Muscle of back (tissue), 13 donors: ENCODE measurements at places on chromosomes 4 and X.

- DNase-seq: no peak
Measured at GRCh38 chr4:38162240-38162784, 202.1 kb downstream of the PTTG2 start.

- no peak for DNase-seq
Measured at GRCh38 chr4:92406488-92406887, 102.7 kb downstream of the GRID2 start.

DNA sequence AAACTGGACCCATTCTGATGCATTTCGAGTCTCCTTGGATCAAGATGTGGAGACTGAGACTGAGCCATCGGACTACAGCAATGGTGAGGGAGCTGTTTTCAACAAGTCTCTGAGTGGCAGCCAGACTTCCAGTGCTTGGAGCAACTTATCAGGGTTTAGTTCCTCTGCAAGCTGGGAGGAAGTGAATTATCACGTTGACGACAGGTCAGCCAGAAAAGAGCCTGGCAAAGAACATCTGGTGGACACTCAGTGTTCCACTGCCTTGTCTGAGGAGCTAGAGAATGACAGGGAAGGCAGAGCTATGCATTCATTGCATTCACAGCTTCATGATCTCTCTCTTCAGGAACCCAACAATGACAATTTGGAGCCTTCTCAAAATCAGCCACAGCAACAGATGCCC, 84.8 kb downstream of the NEUROG2 start:
- DNase-seq: no peak

- no peak for DNase-seq
Measured at GRCh38 chr4:37693450-37694190, 7.4 kb upstream of the RELL1 start.

DNA sequence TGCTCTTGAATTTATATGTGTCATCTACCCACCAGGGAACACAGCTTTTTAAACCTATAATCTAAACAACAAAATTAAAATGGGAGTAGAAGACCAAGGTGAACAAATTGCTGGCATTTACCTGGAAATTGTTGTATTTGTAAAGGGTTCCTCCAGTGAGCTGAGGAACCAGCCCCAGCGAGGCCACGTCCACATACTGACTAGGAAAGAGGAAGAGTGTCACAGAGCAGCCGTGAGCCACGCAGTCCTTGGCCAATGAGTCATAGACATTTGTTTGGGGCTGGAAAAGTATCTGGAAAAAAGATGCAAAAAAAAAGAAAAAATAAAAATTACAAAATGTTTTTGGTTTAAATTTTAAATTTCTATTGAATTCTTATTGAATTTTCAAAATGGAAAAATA, 58.7 kb downstream of the METTL14 start:
- DNase-seq: no peak

- no peak for DNase-seq
Measured at GRCh38 chr4:42628740-42629139, 28.2 kb downstream of the ATP8A1 start.

DNA sequence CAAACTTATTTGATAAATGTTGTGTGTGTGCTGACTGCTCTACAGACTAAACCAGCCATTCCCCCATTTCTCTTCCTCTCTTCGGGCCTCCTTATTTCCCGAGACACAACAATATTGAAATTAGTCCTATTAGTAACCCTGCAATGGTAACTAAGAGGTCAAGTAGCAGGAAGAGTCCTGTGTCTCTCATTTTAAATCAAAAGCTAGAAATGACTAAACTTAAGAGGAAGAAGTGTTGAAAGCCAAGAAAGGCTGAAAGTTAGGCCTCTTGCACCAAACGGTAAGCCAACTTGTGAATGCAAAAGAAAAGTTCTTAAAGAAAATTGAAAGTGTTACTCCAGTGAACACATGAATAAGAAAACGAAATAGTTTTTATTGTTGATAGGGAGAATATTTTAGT, 357.8 kb upstream of the SLC7A11 start:
- DNase-seq: no peak

DNA sequence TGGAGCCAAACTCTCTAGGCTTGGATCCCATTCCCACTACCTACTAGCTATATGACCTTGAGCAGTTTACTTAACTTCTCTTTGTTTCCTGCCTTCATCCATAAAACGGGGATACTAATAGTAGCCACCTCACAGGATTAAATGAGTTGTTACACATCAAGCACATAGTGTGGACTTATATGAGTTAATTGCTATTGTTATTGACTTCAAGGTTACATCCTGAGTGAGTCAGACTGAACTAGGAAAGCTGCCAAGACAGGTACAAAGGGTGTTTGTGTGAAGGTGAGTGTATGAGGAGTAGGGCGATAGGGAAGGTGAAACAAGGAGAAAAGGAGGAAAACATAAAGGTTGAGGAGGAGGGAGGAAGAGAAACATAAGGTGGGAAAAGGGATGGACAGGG, 32.2 kb downstream of the TFDP3 start:
- DNase-seq: no peak

DNA sequence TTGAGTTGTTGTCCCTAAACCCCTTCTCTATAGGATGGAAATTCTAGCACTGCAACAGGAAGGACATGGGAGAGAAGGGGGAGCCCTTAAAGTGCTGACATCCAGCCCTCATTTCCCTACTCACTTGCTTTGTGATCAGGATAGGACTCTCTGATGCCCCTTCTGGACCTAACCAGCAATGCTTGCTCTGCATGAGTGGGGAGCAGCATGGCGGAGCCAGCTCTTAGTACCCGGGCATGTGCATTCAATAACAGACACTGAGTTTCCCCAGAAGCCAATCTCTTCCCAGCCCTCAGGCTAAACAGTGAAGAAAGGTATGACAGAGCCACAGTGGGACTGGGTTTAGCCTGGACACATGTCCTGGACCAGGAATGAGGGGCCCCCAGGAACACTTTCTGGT, 14.0 kb downstream of the SOD3 start:
- DNase-seq: no peak

GRCh38 chr4:72109959-72110497, 78.2 kb downstream of the NPFFR2 start:
- DNase-seq: no peak

DNA sequence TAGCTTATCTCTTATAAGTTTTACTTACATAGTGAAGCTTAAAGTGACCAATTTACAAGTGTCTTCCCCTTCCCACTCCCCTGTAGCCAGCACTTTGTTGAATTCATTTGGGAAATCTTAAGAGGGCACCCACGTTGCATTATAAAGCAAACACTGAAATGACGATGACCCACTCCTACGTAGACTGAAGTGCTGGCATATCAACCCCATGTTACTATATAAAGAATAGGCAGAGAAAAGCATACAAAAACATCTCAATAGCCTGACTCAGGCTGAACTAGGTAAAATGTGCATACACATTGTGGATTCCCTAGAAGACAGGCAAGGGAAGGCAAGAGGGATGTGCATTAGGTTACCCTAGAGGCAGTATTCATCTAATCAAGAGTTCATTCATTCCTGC, 313.4 kb downstream of the TENM3 start:
- DNase-seq: no peak

DNA sequence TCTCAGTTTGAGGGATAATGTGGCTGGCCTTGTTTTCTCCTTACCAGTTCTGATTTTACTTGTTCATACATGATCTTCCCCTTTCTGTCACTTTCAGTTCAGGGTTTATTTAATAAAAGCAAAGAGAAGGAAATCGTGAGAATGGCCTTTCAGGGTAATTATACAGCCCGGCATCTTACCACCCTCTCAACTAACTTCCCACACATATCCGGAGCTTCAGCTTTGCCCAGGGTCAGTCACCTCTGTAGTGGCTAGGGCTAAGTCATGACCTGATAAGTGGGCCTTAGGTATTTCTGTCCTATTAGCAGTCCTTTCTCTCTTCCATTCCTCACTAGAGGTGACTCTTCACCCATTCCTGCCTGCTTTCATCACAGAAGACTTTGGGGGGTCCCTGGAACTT, 15.8 kb downstream of the TRPC5 start:
- DNase-seq: no peak

- DNase-seq: no peak
Measured at GRCh38 chr4:186082221-186082620, 13.3 kb downstream of the TLR3 start.

DNA sequence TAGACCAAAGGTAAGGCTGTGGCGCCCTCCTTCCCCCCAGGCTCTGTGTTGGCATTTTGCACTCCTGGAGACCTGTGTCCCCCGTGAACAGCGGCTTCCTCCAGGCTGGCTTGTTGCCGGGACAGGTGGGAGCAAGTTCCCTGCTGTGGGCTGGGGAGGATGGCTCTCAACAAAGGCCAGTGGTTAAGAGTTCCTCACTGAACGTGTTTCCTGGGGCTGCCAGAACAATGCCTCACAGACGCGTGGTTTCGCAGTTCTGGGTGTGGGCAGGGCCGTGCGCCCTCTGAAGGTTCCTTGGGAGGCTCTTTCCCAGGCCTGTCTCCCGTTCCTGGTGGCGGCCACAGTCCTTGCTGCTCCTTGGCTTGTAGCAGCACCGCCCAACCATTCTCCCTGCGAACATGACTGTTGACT, 33.4 kb downstream of the NELFA start:
- DNase-seq: no peak

DNA sequence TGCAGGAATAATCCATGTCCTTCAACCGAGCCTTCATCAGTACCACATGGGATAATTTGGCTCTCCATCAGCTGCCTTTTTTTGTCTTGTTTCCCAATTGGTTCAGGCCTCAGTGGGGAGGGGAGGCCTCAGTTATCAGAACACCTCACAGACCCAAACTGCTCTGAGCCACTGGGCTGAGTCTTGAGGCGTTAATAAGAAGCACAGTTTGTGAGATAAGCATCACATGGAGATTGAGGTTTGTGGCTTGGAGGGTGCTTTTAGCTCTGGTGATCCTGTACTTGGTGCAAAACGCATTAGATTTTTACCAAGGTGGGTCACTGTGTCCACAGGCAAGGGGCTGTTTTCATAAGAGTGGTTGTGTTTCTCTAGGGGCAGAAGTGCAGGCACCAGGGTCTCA, 82.8 kb upstream of the HPF1 start:
- no peak for DNase-seq

- DNase-seq: peak; percentile 1
Measured at GRCh38 chrX:113802837-113803236, 781.0 kb upstream of the HTR2C start.

- no peak for DNase-seq
Measured at GRCh38 chr4:111610681-111611080, 534.6 kb upstream of the FAM241A start.

- DNase-seq: no peak
Measured at GRCh38 chrX:110321670-110322069, 3.8 kb upstream of the AMMECR1 start.
